NCI-H2081 treated with DMSO at 0.1 percent for 48 hours (cell line): ENCODE measurements at places on chromosomes 2 and 18.

- no peak for DNase-seq
Measured at GRCh38 chr2:60947056-60947455, 65.7 kb downstream of the REL start.

- DNase-seq, result no peak
Measured at GRCh38 chr2:58865436-58865835, 624.3 kb upstream of the FANCL start.

DNA sequence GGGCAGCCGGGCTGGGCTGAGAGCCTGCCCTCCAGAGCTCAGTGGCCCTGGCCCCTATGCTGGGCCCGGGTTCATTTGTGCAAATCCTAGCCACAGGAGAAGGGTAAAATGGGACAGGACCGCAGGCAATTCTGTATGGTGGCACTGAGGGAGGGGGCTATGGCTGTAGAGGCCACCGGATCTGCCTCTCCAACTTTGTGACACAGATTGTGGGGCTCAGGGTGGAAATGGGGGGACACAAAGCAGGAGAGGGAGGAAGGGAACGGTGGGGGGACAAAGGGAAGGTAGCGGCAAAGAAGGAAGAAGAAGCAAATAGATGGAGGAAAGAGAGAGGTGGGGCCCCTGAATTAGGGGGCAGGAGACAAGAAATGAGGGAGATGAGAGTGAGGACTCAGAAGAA, 201.1 kb downstream of the SMAD2 start:
- DNase-seq, result no peak

DNA sequence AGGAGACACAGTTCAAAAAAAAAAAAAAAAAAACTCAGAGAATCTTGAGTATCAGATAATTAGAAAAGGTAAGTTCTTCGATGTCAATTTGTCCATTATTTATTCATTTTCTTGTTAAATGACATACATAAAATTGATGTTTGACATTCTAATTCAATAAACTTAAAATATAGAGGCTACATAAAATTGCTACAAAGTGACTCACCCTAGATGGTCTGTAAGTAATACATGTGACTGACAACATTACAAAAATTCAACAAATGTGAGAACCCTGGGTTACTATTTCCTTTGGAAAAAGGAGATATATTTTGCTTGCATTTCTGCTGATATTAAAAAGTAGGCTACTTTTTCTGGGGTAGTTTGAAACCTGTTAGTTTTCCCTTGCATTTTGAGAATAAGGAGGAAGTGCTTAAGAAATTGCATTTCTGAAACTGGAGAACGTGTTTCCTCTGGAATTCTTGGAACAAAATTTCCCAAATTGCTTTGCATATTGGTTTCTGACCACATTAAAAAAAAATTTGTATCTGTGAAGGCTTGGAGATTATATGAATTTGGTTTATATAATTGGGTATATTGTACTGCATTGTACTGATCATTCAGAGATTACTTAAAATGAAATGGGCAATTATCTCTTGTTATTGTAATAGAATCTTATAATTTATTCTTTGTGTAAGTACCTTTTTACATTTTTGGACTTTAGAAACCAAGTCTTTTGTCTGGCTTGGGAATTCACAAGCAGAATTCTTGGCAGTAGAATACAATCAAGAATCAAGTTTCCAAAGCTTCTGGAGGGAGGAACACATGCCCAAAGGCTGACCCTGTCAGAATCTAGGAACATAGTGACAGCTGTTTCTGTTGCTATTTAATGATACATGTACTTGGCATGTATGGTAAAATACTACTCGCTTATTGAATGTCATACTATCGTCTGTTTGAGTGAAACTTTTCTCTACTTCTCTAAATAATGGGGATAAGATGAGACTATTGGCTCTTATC, 106.1 kb downstream of the DSEL start:
- no peak for DNase-seq

GRCh38 chr2:95375532-95376150, 26.9 kb upstream of the FAHD2A start:
- no peak for DNase-seq

- no peak for DNase-seq
Measured at GRCh38 chr18:78822949-78823285, 156.7 kb upstream of the SALL3 start.

DNA sequence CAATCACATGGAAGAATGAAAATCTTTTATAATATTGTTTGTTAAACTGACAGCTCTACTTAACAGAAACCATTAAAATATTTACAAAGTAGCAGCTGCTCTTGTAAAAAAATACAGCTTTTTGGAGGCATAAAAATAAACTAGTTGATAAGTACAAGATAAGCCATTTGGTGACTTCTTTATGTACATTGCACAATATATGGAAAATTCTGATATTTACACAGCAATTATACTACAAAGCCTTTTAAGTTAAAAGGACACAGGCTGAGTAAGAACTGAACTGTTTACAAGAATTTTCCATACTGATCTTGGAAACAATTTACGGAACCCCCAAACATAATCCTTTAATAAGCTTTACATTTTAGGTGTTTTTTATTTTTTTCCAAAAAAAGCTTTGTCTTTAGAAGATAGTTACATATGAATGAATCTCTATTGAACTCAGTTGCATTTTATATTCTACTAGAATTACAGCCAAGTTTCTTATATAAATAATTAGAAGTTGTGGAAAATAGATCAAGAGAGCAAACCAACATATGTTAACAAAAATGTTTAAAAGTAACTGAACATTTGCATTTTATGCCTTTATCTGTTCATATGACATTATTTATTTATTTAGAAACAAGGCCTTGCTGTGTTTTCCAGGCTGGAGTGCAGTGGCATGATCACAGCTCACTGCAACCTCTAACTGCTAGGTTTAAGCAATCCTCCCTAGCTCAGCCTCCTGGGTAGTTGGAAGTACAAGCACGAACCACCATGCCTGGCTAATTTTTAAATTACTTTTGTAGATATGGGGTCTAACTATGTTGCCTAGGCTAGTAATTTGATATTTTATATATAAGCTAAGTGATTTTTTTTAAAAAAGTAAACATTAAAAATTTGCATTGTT, 142.5 kb downstream of the OTX1 start:
- DNase-seq, result no peak

DNA sequence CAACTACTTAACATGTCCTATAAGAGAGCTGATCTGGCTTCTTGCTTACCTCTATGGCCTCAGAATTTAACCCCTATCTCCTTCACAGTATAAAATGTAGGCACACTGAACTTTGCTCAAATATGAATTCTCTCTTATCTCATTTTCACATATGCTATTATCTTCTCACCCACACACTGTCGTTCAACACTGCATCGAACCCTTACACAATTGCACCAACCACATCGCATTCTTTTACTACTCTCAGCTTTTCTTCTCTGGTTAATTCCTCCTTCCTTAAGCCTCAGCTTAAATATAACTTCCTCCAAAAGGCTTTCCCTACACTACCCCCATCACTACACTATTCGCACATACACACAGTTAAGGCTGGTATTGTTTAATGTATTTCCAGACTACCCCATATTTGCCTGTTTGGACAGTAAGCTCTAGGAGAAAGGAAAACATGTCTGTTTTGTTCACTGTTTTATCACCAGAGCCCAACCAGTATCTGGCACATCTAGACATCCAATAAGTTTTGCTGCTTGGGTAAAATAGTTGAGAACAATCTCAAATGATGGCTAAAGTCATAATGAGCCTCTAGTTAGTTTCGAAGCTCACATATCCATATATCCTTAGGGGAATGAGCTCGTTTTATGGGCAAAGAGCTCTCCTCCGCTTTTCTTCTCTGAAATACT, 47.7 kb downstream of the HIBCH start:
- DNase-seq, result no peak

DNA sequence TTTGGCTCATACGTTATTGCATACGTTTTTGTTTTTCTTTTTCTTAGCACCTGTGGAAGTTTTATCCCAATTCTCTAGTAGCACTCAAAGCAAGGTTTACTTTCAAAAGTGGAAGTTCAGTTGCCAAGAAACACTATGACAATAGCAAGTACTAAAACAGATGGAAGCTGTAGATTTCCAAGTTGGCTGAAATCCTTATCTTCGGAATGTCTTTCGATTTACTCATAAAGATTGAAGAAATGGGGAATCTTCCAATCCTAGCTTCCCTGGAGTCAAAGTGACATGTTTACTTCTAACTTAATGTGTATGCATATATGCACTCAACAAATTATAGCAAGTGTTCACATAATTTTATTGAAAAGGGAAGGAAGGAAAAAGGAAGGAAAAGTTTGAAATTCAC, 307.4 kb downstream of the CTNNA2 start:
- no peak for DNase-seq

DNA sequence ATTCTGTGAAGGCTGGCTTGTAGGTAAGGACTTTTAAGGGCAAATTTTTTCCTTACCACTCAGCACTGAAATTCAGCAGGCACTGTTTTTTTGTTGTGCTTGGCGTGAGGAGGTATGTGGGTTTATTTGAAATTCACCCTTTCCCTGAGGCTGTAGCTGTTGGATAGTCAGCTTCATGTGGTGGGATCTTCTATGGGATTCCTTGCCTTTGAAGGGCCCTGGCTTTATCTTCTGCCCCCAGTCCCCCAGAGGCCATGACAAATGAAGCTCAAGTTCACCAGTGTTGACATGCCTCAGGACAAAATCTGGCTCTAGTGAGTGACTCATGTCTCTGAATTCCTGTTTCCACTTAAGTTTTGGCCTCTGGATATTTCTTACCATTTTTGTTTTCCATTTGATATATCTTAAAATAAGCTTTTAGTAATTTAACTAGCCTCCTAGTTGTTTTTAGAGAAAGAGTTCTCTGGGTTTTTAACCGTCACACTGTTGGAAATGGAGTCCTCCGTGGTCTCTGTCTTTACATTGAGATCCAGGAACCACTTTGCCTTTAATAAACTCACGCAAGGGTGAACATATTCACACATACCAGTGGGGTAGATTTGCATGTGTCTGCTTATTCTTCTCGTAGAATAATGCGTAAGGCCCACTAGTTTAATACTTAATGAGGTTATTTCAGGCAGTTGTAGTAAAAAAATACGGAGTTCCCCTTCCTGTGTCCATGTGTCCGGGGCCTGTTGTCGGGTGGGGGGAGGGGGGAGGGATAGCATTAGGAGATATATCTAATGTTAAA, 211.1 kb upstream of the FAM98A start:
- DNase-seq, result no peak

- DNase-seq, result no peak
Measured at GRCh38 chr18:13620206-13620672, 106.1 kb downstream of the FAM210A start.

- DNase-seq, result no peak
Measured at GRCh38 chr2:240992572-240993291, 5.7 kb upstream of the SNED1 start.

- DNase-seq, result no peak
Measured at GRCh38 chr2:26615860-26616705, 25.1 kb downstream of the CIB4 start.

DNA sequence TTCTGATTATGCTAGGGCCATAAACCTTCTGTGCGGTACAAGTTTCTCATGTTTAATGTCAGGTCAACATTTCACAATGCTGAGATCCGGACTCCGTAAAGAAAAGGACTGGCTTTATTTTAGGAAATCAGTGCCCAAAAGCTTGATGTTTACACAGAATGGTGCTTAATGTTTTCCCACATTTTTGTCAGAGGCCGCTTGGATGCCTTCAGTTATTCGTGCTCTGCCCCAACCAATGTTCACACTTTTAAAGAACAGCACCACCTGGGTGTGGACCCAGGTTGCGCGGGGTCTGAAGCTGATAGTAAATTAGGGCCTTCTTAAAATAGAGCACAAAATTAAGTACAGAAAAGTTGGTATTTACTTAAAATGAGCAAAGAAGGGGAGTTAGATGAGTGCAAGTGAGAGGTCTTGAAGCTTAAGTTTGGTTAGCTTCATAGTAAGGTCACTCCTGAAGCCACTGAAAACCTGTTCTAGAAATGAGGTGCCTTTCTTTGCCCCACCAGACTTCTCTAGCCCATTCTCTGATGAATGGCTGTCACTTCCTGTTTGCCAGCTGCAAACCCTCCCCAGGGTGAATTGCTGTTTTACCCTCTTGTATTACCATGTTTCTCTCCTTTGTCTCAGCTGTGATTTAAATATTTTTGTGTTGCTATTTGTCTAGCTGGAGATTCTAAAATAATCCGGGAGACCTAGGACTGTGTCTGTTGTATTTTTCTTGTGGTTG, 20.5 kb downstream of the SLC3A1 start:
- DNase-seq, result no peak

- no peak for DNase-seq
Measured at GRCh38 chr2:9230881-9231280, 24.3 kb downstream of the ASAP2 start.

DNA sequence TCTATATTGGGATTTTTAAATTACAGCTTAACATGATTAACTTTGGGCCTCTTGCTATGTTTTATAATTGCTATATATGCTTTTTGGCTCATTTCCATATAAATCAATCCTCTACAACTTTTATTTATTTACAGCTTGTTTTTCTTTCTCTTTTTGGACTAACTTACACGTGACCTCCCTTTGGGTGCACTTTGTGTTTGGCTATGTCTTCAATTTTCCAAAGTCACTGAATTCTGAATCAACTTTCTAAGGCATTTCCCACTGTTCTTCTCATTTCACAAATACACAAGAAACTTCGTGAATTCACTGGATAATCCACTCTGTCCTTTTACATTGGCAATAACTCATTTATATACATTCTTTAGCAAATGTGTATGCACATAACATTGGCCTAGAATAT, 5.4 kb upstream of the CPS1 start:
- DNase-seq, result no peak

DNA sequence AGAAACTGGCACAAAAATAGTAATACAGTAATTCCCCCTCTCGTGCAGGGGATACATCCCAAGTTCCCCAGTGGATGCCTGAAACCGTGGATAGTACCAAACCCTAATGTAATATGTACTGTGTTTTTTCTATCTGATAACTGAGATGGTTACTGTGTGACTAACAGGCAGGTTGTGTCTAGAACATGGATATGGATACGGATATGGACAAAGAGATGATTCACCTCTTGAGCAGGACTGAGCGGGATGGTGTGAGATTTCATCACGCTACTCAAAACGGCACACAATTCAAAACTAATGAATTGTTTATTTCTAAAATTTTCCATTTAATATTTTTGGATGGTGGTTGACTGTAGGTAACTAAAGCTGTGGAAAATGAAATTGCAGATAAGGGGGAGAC, 3.4 kb downstream of the MBD1 start:
- no peak for DNase-seq

DNA sequence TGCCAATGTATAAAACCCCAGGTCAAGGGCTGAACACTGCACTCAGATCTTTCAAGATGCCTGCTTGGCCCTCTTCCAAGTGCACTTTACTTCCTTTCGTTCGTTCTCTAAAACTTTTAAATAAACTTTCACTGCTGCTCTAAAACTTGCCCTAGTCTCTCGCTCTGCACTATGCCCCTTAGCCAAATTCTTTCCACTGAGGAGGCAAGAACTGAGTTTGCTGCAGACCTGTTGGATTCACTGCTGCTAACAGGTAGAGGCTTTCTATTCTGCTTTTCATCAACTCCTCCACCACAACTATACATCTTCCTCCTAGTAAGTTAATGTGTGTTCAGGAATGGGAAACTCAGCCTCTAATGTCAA, 467.9 kb downstream of the MBD2 start:
- no peak for DNase-seq
